Activated naive CD4-positive, alpha-beta T cell treated with anti-CD3 and anti-CD28 coated beads, Interleukin-2, amount 50 U/mL, for 72 hours (primary cell): ENCODE measurements at places on chromosomes 3 and 15.

DNA sequence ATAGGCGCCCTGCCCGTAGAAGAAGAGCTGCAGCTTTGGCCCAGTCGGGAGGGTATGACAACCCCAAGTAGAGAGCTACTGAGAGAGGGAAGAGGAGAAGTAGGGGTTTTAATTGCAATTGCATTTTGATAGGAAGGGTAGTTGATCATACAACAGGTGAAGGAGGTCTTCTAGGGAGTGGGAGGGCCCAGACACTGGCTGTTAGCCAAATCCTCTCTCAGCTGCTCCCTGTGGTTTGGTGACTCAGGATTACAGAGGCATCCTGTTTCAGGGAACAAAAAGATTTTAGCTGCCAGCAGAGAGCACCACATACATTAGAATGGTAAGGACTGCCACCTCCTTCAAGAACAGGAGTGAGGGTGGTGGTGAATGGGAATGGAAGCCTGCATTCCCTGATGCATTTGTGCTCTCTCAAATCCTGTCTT is 408.9 kb upstream of the THBS1 start:
- DNase-seq, result no peak

GRCh38 chr3:157752956-157753786 is 250.0 kb upstream of the VEPH1 start:
- DNase-seq, result no peak

GRCh38 chr3:43506644-43507043 is 115.2 kb downstream of the ANO10 start:
- no peak for DNase-seq

- DNase-seq, result no peak
Observed at GRCh38 chr3:143122608-143123352, 3.2 kb downstream of the CHST2 start.

GRCh38 chr3:192826214-192827006 is 91.2 kb downstream of the MB21D2 start:
- no peak for DNase-seq

DNA sequence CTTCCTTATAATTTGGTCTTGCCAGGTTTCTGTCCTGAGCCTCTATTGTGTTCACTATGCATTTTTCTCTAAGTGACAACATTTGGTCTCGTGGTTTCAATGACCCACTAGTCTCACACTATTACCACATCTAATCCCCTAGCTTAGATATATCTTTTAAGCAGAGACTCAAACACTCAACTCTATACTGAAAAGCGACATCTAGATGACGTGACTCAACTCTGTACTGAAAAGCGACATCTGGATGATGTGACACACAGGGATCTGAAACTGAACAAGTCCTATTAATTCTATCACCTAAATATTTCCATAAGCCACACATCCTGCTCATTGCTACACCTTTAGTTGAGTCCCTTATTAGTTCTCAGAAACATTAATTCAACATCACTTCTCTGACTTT is 141.7 kb upstream of the MBNL1 start:
- no peak for DNase-seq

DNA sequence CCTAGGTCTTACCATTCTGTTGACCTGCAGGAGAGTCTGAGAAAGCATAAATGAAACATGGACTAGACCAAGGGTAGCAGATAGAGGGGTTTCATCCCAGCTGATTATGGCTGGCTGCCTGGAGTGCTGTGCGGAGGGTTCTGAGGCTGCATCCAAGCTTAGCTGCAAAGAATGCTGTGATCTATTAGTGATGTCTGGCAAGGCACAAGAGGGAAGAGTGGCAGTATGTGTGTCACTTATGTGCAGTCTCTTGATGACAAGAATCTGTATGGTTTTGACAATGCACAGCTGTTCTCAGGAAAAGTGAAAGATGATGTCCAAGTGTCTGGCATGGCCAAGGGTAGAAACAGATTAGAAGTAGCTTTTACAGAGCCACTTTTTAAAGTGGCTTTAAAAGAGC is 54.3 kb downstream of the SLC6A11 start:
- no peak for DNase-seq

GRCh38 chr15:64343841-64344240 is 12.1 kb downstream of the CSNK1G1 start:
- DNase-seq, result no peak

DNA sequence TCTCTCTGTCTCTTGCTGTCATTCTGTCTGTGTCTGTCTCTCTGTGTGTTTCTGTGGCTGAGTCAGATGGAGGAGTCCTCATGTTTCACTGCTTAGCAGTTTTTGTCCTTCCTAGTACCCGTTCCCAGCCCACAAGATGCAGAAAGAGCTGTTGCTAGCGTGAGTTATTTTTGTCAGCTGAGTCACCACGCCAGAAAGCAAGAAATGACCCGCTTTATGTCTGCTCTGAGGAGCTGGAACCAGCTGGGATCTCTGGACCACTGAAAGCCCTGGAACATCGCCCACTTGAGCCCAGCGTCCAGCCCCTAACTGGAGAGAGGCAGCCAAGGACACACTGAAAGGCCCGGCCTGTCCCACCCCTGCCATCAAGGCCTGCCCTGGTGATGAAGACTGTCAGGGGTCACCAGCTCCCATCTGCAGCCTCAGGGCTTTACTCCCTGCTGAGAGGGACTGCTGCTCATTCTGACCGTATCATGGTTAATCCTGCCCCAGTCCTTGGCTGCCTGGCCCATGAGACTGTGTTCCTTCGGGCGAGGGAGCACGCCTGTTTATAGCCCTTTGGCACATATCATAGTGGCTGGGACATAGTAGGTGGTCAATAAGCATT is 101.7 kb upstream of the TPM1 start:
- no peak for DNase-seq

- DNase-seq, result no peak
Observed at GRCh38 chr15:71462638-71463037, 347.4 kb downstream of the THSD4 start.
